ENCODE measurements at places on chromosomes 16 and 17.
A peak's percentile ranks its signal among the peaks of the same experiment; 100 is the strongest.

- DNase-seq: no peak
Observed at GRCh38 chr17:4744999-4745969, 5.6 kb upstream of the CXCL16 start.

GRCh38 chr16:87702325-87702811 lies 63.4 kb downstream of the KLHDC4 start:
- no peak for DNase-seq

DNA sequence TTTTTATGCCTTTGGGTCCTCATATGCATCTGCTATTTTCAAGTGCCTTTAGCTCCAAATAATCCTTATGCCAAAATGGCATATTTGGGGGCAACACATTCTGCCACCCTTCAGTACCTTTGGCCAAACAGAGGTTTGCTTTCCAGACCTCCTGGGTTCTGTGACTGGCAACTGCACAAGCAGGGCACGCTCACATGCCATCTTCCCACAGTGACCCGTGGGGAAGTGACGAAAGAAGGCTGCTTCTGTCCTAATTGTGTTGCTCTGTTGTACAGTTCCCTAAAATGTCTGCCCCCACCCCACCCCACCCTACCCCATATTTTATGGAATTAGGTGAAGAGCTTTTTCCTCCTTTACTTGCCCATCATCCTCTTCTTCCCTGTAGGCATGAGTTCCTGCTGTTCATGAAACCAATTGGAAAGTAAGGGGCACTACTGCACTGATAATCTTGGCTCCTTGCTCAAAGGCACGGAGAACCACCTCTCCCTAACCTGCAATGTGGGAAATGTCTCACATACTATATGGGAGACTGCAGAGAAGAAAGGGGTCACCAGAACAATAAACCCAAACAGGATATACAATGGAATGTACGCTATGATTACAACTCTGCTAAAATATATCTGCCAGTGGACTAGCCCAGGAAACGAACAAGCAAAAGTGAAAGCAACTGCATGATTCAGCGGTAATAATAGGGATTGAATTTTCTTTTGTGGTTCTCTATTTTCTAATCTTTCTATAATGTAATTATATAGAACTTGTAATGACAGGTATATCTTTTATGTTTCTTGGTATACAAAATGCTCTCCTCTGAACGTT lies 3.3 kb upstream of the SLFN12L start:
- no peak for DNase-seq

- peak; percentile 75 for DNase-seq
Observed at GRCh38 chr16:54373534-54374520, 87.2 kb upstream of the IRX3 start.

- DNase-seq: no peak
Observed at GRCh38 chr16:35352431-35352830, 1893.0 kb downstream of the TP53TG3F start.

DNA sequence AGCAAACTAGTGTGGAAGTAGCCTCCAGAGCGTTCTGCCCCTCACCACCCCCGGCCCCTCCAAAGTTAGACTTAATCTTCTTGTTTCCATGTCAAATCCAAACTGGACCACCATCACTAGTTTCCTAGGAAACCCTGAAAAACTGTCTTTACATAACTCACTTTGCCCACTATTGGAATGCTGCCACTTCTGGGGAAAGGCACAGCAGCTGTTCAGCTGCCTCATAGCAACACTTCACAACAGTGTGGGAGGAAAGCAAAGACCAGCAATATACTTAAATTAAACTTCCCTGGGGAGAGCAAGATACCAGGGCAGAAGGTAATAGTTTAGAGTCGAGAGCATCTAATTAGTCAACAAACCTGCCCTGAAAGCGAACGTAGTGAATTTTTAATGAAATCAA lies 452.2 kb downstream of the KCNJ2 start:
- no peak for DNase-seq

DNA sequence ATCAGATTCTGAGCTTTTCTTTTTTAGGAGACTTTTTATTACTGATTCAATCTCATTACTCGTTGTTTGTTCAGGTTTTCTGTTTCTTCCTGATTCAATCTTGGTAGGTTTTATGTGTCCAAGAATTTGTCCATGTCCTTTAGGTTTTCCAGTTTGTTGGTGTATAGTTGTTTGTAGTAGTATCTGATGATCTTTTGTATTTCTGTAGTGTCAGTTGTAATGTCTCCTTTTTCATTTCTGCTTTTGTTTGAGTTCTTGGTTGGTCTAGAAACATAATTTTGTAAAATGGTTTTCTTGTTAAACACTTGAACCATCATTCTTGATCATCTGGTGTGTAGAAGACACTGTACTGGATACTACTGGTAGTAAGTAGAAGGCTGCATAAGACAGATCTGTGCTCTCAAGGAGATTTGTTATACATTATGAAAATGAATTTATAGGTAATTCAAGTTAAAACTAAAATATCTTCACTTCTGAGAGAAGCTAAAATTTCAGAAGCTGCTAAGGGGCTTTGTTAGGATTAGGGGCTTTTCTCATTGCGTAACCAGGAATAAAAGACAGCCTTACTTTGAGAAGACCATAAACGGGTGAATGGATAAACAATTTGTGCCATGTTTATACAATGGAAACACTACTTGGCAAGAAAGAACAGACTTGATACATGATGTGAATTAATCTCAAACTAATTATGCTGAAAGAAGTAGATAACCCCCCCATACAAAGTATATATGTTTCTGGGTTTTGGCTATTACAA lies 44.0 kb downstream of the NSRP1 start:
- DNase-seq: no peak

- DNase-seq: no peak
Observed at GRCh38 chr17:69454051-69454450, 39.6 kb downstream of the MAP2K6 start.

GRCh38 chr17:69239611-69240600 lies 11.3 kb upstream of the ABCA10 start:
- DNase-seq: no peak

DNA sequence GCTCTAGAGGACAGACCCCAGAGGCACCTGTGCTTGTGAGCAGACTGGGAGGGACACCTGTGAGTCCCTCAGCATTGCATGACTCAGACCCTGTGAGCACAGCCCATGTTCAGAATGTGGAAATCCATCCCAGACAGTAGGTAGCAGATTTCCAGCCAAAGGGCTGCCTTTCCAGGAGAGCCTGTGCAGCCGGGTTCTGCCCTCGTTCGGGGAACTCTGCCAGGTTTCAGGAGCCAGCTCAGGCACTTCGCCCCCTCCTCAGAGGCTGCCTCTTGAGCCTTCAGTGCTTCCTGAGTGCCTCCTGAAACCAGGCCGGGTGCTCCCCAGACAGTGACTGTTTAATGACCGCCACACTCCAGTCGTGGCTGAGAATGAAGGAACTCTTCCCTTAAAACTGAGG lies 23.3 kb upstream of the SDR42E2 start:
- no peak for DNase-seq

- no peak for DNase-seq
Observed at GRCh38 chr17:80945736-80946135, 45.9 kb upstream of the CHMP6 start.

DNA sequence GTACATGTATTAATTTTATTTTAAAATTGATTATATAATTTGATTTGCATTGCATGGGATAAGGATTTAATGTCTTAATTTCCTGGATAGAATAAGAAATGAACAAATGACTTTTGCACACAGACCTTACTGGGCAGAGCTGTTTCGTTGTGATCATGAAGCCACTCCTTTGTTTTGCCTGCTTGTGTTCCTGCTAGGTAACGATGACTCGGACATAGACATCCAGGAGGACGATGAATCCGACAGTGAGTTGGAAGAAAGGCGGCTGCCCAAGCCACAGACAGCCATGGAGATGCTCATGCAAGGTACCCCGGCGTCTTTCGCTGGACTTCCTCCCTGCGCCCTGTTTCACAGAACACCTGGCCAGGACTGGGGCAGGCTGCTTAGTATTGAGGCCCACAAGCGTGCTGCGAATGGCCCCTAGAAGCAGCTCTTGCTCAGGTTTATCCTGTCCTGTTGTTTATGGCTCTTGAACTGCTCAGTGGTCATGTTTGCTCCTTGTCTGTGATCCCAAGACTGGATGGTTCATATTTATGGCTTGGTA lies 29.6 kb downstream of the CLUAP1 start:
- DNase-seq: no peak

DNA sequence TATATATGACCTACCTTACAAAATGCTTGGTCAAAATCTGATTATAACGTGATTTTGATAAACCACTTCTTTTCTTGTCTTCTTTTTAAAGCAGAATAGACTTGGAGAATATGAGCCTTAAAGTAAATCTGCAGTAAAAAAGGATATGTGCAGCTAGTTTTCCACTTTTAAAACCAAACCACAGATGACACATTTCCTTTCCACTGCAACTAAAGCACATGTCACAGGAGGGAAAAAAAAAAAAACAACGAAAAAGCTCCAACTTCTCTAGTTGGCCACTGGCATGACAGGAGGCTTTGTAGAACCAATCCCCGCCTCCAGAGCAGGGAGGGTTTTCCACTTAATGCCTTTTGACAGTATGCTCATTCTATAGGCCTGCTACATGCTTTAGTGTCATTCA lies at the start of gene EVI2A:
Gene EVI2A, minus strand, starts transcription at position 142 of the 400 bp plus-strand sequence. CDS start 2,609 bp downstream, outside the sequence.
- no peak for DNase-seq

DNA sequence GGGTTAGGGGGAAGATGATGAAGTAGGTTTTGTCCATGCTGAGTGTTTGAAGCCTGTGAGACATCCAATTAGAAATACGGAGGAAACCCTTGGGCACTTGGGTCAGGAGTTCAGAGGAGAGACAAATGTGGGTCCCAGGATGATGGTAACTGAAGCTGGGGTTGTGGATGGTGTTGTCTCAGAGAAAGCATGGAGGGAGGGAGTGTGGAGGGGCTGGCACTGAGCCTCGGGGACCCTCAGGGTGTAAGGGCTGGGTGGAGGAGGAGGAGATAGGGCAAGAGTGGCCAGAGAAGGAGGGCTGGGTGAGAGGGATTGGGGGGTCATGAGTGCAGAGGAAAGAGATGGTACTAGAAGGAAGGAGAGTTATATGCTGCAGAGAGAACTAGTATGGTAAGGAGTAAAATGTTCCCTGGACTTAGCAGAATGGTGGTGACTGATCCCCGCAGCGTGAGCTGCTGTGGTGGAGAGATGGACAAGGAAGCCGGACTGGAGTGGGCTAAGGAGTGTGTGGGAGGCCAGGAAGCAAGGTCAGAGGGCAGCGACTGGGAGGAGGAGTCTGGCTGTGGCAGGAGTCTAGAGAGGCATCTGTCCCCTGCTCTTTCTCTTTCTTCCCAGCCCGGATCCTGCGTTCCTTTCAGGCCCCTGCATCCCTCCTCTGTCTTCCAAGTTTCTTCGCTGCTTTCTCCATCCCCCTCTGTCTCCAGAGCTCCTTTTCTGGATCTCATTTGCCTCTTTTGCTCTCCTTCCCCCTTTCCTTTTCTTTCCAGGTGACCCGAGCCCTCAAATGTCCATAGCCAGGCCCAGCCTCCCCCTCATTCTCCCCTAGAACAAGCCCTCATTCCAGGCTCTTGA lies 3.9 kb upstream of the COL1A1 start:
- no peak for DNase-seq

- DNase-seq: no peak
Observed at GRCh38 chr17:35614810-35615209, 27.7 kb downstream of the AP2B1 start.

GRCh38 chr16:81088836-81089235 lies 7.4 kb downstream of the GCSH start:
- DNase-seq: no peak

- DNase-seq: no peak
Observed at GRCh38 chr17:72219824-72220493, 99.1 kb downstream of the SOX9 start.

- peak; percentile 99 for DNase-seq
Observed at GRCh38 chr16:4935241-4935855, 1.6 kb downstream of the PPL start.

DNA sequence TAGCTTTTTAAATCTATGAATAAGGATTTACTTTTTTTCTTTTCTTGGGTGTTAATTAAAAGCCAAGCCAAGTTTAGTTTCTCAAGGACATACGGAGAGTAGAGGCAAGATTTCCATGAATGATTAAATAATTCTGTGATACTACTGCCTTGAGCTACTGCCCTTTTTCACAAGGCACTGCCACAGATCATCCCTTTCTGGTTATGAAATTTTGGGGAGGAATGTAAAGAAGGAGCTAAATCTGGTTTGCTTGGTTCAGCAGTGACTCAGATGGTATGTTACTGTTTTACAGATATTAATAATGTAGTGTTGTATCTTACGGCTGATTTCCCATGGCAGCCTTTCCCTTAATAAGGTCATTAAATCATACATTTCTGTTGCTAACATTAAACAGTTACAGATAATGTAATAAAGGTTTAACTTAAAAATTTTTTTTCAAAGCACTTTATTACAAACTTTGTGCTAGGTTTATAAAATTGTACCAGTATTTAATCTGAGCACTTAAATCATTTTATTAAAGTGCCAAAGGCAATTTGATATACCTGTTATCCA lies 2.6 kb downstream of the WSB1 start:
- no peak for DNase-seq

- no peak for DNase-seq
Observed at GRCh38 chr17:76816590-76817135, 51.5 kb upstream of the MGAT5B start.

DNA sequence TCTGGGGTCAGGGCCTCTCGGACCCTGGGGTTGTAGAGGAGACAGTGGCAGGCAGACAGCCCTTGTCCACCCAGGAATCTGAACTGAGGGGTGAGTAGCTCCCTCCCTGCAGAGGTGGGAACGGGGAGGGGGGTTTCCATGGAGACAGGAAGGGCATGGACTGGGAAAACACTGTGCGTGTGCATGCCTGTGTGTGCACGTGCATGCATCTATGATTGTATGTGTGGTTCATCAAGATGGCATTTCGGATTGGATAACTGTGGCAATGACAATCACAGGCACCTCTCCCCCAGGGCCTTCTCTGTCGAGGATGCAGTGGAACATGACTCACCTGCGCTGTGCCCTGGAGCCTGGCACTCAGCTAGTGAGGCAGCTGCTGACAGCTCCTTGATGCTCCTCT lies 6.1 kb upstream of the CD300C start:
- DNase-seq: no peak

- no peak for DNase-seq
Observed at GRCh38 chr17:67891481-67892119, 66.3 kb downstream of the BPTF start.

DNA sequence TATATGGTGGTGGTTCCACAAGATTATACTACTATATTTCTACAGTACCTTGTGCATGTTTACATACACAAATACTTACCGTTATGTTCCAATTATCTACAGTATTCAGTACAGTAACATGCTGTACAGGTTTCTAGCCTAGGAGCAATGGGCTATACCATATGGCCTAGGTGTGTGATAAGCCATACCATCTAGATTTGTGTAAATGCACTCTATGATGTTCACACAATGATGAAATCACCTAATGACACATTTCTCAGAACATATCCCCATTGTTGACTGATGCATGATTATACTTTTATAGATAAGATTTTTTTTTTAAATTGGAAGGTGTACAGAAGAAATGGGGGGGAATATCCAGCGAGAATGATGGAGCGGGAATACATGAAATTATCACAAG lies 123.0 kb upstream of the TOB1 start:
- no peak for DNase-seq

DNA sequence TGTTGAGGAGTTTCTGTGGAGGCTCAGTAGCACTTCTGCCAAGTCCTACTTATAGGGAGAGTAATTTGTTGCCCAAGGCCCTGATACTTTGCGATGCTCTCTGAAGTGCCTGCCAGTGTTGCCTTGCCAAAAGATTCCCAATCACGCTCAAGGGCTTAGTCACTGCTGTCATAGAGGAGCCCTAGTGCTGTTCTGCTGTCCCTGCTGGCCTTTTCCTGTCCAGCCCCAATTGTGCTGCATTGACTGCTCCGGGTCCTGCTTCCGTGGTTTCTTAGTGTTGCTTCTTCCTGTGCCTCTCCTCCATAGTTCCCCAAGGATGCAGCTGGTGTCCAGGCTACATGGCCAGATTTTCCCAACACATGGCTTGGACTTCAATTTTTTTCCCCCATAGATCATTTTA lies 13.9 kb downstream of the NUP93 start:
- no peak for DNase-seq

GRCh38 chr17:72118335-72119076 lies 2.3 kb upstream of the SOX9 start:
- peak; percentile 93 for DNase-seq
